Stimulated activated CD4-positive, alpha-beta T cell treated with anti-CD3 and anti-CD28 coated beads, Interleukin-15, amount 100 ng/mL, for 1 hour (primary cell): ENCODE measurements at places on chromosomes 5 and 9.

- DNase-seq: no peak
Measured at GRCh38 chr9:113828221-113828620, 47.9 kb upstream of the ZNF618 start.

DNA sequence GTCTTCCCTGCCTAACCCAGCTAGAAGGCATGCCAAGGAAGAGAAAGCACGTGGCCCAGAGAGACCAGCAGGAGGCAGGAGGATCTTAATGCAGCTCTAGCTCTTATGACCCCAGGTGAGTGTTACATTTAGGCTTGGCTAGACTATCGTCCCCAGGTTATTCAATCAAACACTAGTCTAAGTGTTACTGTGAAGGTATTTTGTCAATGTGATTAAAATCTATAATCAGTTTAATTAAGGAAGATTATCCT is 483.7 kb downstream of the BNC2 start:
- no peak for DNase-seq

- DNase-seq: no peak
Measured at GRCh38 chr5:126066836-126067235, 356.4 kb upstream of the GRAMD2B start.

DNA sequence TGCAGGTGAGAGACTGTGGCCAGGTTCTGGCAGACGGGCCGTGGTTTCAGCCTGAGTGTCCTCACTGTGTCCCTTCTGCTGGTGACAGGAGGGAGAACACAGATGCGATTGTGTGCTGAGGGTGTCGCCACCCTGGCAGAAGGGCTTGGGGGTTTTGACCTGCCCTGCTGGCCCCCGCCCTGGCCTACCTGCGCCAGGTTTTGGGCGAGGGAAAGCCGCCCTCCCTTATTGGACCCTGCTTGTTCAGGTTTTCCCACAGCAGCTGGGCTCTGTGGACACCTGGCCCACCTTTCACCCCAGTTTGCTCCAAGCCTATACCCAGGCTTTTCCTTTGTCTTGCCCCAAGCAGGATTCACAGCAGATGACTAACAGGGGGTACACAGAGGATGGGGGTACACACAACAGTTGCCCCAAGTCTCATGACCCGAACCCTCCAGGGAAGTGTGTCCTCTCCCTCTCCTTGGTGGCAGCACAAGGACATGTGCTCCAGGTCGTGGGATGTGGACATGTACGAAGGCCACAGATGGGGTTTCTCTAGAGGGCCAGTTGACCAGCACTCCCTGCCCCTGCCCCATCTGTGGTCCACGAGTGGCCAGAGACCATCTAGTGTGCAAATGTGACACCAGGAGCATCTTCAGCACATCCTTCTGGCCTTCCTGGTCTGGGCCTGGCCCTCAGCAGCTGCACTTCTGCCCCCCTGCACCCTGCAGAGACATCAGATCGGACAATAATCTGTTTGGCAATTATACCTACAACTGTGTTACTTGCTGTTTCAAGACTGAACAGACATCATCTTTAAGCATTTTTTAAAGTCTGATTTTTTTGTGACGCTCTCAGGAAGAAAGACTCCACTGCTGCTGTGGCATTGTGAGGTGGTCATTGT is 265.8 kb upstream of the IRX4 start:
- DNase-seq: no peak
